ENCODE measurements at places on chromosomes 7 and 10.

- DNase-seq: no peak
Observed at GRCh38 chr10:123433539-123433938, 232.6 kb upstream of the GPR26 start.

- DNase-seq: no peak
Observed at GRCh38 chr10:80770239-80770638, 232.5 kb downstream of the SH2D4B start.

GRCh38 chr10:72164617-72165016 is 51.2 kb upstream of the ANAPC16 start:
- DNase-seq: no peak

DNA sequence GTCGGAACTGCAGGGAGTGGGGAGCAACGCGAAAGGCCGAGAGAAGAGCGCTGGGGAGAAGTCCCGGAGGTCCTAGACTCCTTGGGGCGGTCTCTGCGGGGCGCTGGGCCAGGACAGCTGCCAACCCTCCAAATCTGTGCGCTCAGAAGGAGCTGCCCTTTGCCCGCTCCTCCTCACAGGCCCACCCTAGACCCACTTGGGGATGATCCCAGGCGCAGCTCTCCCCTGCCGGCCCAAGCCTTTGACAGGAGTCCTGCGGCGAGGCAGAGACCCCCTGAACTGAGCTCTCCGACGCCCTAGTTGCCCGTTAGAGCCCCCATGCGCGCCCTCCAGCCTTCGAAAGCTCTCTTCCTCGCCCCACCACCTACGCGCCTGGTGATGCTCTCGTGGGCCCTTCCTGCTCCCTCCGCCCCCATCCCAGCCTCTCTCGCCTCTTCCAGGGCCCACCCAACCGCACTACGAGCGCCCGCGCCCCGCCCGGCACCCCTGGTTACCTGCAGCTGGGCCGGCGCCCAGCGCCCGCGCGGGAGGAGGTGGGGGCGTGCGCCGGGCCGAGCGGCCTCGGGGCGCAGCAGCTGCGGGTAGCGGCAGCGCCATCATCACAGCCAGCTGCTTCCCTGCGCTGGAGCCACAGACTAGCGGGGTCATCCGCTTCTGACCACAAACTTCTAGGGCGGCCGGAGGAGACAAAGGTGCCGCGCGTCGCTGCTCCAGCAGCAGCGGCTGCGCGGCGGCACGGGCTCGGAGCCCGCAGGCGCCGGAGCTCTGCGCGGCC is 353.4 kb downstream of the DNAJB6 start:
- no peak for DNase-seq

- DNase-seq: no peak
Observed at GRCh38 chr7:151377406-151377805, 32.4 kb downstream of the WDR86 start.

DNA sequence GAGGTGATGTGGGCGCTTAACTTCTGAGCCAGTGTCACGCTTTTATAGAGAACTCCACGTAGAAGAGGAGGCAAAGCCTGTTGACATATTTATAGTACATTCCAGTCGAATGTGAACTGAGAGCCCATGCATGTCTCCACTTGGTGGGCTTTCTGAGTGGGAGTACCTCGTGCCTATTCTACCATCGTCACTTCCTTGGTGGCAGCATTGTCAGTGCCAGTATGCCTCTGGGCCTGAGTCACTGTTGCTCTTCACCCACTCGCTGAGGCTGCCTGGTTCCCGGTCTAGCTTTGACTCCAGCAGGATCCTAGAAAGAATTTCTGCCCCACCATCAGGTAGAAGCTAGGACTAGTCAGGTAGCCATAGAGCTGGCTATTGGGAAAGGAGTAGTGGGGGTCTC is 30.0 kb upstream of the CDH23 start:
- DNase-seq: no peak

DNA sequence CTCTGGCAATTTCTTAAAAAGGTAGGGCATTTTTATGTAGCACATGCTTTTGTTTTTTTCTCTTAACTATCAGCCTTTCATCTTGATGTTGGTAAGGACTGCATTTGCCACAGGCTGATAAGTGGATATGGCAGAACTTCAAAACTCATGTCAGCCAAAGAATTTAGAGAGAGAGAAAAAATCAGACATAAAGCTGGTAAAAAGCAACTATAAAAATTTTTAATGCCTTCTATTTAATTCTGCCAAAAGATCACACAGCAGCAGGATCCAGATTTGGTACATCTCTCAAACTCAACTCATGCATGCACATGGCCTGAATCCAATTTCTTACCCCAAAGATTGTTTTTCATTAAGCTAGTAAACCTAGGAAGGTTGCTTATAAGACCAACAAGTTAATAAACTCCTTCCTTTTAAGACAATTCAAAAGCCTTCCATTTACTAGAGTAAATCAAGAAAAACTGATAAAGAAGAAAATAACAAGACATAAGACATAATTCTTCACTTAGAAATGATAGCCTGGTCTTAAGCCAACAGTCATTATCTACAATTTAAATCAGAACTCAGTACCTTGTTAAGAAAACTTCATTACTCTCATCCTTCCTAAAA is 69.3 kb downstream of the GLI3 start:
- DNase-seq: no peak

- peak; percentile 90 for DNase-seq
Observed at GRCh38 chr10:132575320-132576201, 38.0 kb downstream of the INPP5A start.

GRCh38 chr7:21938463-21938862 is 7.2 kb downstream of the CDCA7L start:
- no peak for DNase-seq

DNA sequence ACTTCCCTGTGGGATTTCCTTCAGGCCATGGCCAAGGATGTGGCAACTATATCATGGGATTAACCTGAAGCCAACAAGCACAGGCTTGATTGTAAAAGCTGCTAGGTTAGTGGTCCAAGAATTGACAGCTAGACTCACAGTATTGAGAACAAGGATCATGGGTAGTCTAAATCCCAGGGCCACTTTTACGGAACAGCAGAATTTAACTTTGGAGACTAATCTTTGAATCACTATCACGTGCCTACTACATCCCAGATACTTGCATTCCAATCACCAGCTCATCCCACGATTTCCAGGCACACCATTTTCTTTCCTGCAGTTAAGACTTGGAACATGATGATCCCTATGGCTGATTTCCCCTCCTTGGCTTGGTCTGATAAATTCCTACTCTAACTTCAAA is 65.6 kb upstream of the ADO start:
- DNase-seq: no peak

- DNase-seq: no peak
Observed at GRCh38 chr10:55495555-55495954, 694.5 kb upstream of the PCDH15 start.

DNA sequence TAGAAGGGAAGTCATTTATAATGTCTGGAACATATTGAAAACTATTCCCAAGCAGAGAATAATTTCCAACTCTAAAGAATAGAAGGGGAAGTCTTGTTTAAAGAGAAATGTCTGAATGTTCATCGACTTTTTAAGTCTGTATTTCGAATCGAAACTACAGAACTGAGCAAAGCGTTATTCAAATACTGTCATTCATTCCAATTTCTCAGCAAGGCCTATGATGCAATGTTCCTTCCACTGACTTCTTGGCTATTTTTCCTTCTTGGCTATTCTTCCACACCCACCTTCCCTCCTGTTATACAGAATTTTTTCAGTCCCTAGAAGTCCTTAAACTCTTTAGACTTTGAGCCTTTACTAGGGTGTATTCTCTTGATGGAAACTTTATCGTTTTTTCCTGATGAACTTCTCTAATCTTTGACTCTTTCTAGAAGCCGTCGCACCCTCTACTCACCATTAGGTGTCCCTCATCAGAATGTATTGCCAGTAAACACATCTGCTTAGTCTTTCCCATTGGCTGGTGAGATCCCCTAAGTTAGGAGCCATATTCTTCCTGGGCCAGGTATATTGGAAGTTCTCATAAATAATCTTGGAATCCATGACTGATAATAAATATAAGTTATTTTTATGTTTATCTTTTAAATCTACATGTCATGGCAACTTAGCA is 235.7 kb upstream of the CCDC6 start:
- no peak for DNase-seq
